ENCODE measurements at places on chromosomes 6 and 20.

DNA sequence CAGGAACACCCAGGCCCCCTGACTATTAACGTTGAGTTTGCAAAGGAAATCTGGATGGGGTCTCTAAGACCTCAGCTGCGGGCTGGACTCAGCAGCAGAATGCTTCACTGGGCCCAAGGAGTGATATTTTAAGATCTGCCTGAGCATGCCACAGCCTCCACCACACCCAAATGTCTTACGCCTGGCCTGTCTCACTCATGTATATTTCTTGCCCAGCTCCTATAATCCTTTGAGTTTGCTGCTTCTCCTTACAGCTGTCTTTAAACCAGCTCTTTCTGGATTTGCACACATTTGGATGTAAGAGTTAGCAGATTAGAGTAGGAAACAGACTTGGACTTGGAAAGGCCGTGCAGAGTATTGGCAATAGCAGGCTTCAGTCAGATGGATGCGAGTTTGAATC lies 16.4 kb downstream of the CASS4 start:
- no peak for DNase-seq

GRCh38 chr6:149335924-149336608 lies 18.6 kb downstream of the TAB2 start:
- DNase-seq, result no peak

DNA sequence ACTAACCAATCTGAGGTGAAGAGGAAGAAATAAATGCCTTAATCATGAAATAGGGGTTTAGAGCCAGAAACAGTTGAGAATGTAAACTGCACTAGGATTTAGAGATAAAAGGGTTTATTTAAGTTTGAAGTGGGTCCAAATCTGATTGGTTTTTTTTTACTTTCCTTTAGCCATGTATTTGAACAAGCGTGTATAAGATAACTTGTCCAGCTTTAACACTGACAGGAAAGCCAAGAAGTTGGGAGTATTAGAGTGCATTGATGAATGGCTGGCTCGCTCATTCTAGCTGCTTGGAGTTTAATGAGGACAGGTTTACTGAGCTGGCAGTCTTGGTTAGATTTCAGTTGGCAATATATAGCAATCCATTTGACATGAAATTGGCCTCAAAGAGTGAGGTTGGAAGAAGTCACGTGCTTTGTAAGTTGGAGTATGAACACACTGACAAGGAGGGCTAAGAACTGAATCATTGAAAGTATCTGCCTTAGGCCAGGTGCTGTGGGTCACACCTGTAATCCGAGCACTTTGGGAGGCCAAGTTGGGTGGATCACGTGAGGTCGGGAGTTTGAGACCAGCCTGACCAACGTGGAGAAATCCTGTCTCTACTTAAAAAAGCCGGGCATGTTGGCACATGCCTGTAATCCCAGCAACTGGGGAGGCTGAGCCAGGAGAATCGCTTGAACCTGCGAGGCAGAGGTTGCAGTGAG lies 13.7 kb downstream of the SRSF3 start:
- DNase-seq, result no peak

- no peak for DNase-seq
Observed at GRCh38 chr6:104885518-104886043, 25.9 kb upstream of the HACE1 start.

- no peak for DNase-seq
Observed at GRCh38 chr6:107390685-107391435, 68.5 kb downstream of the PDSS2 start.

DNA sequence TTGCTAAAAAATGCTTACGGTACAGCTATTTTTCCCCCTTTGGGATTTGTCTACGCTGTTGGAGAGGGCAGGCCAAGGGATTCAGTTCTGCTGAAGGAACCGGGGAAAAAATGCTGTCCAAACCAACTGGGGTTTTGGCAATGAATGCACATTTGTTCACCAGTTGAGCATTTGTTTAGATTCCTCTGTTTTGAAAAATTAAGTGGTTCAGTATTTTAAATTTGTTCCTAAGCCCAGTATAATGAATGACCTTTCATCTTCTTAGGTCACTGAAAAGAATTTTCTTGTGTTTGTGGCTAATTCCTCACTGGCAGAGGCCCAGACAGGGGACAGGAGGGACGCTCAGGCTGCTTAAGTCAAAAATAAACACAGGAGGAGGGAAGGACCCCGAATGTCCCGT lies 10.8 kb upstream of the EYA2 start:
- no peak for DNase-seq

DNA sequence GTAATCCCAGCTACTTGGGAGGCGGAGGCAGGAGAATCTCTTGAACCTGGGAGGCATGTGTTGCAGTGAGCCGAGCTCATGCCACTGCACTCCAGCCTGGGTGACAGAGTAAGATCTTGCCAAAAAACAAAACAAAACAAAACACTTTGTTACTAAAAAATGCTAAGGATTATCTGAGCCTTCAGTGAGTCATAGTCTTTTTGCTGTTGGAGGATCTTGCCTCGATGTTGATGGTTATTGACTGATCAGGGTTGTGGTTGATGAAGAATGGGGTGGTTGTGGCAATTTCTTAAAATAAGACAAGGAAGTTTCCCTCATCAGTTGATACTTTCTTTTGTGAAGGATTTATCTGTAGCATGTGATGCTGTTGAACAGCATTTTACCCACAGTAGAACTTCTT lies 196.8 kb upstream of the HDDC2 start:
- DNase-seq, result no peak

- no peak for DNase-seq
Observed at GRCh38 chr6:90062667-90063066, 168.4 kb downstream of the GJA10 start.

DNA sequence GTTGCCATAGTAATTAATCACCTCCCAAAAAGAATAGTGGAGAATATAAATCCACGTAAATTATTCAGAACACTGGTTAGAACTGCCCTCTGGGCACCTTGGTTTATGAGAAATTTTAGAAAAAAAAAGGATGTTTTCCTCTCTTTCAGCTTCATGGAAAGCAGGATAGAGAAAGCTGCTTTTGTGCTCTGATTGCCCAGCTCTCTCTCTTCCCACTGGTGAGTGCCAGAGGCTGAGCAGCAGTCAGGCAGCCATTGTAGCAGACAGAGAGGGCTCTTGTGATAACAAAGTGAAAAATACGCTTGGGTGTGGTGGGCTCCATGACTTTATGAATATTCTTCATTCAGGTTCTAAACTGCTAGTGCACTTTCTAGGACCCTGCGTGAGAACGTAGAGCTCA lies 26.4 kb downstream of the SLC35F1 start:
- peak; percentile 24 for DNase-seq

DNA sequence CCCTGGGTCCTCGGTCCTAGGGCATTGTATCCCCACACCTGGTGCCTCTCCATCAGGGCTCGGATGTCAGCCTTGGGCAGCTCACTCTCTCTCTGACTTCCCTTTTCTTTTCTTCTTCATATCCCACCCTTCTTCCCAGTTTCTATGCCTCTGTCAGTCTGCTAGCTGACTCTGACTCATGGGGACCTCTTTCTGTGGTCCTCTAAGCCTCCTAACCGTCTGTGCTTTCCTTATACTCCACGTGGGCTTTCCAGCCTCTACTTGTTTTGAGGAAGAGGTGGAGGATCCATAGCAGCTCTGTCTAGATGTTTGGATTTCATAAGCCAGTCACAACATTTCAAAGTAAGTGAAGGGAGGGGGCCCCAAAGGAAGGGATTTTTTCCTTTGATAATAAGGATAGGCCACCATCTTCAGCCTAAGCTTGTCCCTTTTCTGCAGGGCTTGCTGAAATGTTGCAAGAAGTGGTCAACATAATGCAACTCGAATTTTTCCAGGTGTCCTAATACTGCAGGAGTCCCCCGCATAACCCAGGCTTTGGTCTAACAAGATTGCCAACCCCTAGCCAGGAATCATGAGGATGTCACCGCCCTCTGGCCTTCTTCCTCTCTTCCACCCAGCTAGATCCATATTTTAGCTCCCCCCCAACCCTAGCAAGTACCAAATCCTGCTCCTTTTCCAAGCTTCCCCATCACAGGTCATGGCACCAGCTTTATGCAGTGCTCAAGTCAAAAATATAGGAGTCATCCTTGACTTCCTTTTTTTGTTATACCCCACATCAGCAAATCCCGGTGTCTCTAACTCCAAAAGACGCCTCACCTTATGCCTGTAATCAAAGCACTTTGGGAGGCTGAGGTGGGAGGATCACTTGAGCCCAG lies 8.7 kb upstream of the PLTP start:
- DNase-seq, result no peak

GRCh38 chr6:111161650-111162049 lies 74.3 kb downstream of the SLC16A10 start:
- no peak for DNase-seq

- no peak for DNase-seq
Observed at GRCh38 chr6:12414096-12414675, 124.0 kb downstream of the EDN1 start.

GRCh38 chr6:114862819-114863218 lies 520.0 kb upstream of the HS3ST5 start:
- no peak for DNase-seq

DNA sequence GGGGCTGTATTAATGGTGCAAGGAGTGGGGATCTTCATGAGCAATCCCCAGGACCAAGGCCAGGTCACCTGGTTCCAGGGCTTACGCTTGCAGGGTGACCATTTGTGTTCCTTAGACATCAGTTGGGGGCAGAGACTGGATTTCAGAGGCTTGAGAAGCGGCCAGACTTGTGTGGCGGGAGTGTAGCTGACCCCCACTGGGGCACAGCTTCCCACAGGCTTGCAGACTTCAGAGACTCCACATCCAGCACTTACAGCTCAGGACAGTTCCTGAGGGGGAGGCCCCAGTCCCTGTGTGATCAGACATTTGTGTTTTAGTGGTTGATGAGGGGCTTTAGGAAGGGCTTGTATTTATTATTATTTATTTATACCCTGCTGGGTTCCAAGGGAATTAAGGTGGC lies 15.3 kb downstream of the TJAP1 start:
- no peak for DNase-seq

- peak; percentile 10 for DNase-seq
Observed at GRCh38 chr20:47205577-47206123, 150.8 kb downstream of the ZMYND8 start.

GRCh38 chr6:3444276-3445088 lies 12.4 kb downstream of the SLC22A23 start:
- DNase-seq, result no peak

DNA sequence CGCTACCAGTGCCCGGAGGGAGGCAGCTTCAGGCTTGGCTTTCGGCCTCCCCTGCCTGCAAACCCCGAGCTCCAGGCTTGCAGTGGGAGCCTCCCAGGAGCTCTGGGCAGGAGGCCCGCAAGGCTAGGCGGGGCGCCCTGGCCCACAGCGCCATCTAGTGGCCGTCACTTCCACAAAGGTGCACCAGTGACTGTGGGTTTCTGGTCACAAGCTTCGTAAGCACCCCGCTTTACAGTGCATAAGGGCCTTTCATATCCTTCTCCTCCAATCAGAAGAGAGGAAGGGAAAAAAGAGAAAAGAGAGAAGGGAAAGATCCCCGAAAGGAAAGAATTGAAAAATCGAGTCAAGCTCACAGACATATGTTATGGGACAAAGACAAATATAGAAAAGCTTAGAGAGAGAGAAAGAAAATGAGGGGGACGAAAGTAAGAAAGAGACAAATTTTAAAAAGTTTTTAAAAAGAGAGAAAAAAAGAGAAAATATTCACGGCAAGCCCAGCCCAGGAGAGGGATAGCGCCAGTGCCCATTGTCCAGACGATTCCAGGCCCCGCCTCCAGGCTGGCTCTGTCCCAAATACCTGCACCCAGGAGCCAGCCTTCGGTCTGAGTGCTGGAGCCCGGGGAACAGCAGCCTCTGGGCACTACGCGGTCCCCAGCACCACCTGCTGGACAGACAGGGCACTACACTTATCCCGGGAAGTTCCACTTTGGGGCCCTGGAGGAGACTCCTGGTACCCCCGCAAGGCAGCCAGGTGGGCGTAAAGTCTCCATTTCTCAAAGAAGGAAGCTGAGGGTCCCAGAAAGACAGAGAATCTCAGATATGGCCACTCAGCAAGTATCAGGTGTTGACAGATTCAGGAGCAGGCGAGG lies 207.1 kb downstream of the PREX1 start:
- peak; percentile 65 for DNase-seq

GRCh38 chr6:67433124-67433523 lies 1202.0 kb upstream of the ADGRB3 start:
- no peak for DNase-seq

- DNase-seq, result no peak
Observed at GRCh38 chr20:47765691-47766594, 19.3 kb downstream of the SULF2 start.

- no peak for DNase-seq
Observed at GRCh38 chr6:8195040-8195713, 92.8 kb upstream of the EEF1E1 start.

GRCh38 chr6:99905209-99906106 lies 88.6 kb downstream of the MCHR2 start:
- no peak for DNase-seq

DNA sequence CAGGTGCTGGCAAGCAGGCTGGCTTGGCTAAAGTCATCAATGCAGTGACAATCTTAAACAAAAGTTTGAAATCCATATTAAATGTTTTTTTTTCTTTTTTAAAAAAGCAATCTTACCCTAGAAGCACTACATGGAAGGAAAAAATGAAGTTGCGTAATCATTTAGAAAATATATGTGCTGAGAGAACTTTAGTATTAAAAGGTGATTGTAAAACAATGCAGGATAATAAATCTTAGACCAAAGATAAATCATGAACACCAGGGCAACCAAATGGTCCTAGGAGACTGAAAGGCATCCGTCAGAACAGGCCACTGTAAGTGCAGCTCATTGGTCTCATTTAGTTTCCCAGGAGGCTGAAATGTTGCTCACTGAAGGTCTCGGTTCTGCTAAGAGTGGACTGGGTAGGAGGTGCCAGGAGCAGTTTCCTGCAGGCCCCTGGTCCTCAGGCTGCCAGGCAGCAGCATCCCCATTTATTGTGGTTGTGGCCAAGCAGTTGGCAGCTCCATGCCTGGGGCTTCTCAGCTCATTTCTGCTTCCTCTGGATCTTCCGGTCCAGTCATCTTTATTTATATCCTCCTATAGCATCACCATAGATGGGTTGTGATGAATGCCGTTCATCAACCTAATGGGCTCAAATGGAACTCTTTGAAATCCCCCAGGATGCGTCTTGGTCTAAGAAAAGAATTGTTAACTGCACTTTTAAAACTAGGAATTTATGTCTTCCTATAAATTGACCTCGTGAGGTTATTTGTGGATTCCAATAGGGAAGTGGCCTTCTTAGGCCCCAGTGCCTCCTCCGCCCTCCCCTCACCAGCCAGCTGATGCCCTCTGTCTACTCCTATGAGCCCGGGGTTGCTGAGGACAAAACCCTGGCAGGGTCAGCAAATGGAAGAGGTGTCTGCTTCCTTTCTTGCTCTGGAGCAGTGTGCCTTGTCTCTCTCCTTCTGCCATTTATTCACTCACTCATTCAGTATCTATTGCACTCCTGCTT lies 269.0 kb downstream of the UST start:
- DNase-seq, result no peak
